ENCODE measurements at places on chromosomes 13 and 19.
A peak's percentile ranks its signal among the peaks of the same experiment; 100 is the strongest.

GRCh38 chr19:18223860-18224524, 2.2 kb downstream of the PDE4C start:
- DNase-seq, result no peak

- peak; percentile 5 for DNase-seq
Measured at GRCh38 chr13:53010374-53011105, 18.1 kb upstream of the OLFM4 start.

DNA sequence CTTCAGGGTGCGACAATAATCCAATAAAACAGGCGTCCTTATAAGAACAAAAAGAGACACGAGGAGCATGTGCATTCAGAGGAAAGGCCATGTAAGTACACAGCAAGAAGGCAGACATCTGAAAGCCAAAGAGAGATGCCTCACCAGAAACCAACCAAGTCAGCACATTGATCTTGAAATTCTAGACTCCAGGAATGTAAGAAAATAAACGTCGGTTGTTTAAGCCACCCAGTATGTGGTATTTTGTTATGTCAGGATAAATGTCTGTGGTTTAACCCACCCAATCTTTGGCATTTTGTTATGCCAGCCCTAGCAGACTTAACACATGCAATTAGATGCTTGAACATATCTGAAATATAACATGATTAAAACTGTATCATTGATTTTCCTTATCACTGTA, 452.0 kb downstream of the SLITRK6 start:
- DNase-seq, result no peak

DNA sequence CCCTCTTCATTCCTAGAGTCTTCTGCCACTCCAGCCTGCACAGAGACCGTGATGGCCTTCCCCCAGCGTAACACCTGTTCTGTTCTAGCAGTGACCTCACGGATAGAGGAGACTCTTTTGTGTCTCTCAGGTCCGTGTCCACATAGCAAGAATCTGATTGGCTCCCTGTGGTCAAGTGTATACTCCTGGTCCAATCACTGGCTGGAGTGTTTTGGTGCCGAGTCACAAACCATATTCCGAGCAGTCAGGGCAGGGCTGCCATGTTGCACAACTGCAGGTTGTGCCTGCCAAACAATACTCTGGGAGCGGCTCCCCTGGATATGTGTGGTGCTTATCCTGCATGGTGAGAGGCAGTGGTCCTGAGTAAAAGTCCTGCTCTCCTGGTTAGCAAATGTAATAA, 402.4 kb downstream of the KCNRG start:
- DNase-seq, result no peak

- no peak for DNase-seq
Measured at GRCh38 chr13:70339738-70340137, 231.5 kb upstream of the KLHL1 start.

- no peak for DNase-seq
Measured at GRCh38 chr19:10068205-10068604, 17.9 kb upstream of the SHFL start.

- no peak for DNase-seq
Measured at GRCh38 chr13:66972659-66973058, 257.5 kb downstream of the PCDH9 start.

GRCh38 chr13:42277618-42278276, 5.8 kb downstream of the AKAP11 start:
- no peak for DNase-seq

GRCh38 chr13:27667946-27668345, 46.3 kb downstream of the POLR1D start:
- no peak for DNase-seq

GRCh38 chr13:81116461-81117282, 775.7 kb upstream of the SPRY2 start:
- no peak for DNase-seq

GRCh38 chr19:16349551-16350152, 25.0 kb downstream of the KLF2 start:
- DNase-seq, result no peak

GRCh38 chr13:78241278-78241919, 322.8 kb upstream of the EDNRB start:
- DNase-seq, result peak; percentile 68

GRCh38 chr13:30906411-30907051, 460 bp downstream of the MEDAG start:
- DNase-seq, result no peak

DNA sequence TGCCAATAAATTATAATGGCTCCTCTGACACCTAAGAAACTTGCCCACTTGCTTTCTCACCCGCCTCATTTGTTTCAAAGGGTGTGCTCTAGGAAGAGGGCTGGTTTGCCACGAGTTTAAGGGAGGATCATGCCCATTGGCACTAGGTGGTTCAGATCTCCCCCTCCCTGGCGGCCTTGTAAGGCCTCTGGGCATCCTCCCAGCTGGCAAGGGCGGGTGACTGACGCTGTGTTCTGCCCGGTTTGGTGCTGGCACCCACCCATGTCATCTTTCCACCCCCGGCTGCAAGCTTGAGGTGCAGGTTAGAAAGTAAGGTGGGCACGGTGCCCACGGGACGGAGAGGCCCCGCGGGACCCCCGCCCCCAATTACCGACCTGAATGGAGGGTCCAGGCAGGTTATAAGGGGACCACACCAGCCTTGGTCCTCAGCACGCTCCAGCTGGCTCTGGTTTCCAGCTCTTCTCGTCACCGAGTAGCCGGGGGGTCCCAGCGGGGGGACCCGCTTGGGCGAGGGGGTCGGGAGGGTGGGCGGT, 90.4 kb downstream of the PTPRS start:
- no peak for DNase-seq

DNA sequence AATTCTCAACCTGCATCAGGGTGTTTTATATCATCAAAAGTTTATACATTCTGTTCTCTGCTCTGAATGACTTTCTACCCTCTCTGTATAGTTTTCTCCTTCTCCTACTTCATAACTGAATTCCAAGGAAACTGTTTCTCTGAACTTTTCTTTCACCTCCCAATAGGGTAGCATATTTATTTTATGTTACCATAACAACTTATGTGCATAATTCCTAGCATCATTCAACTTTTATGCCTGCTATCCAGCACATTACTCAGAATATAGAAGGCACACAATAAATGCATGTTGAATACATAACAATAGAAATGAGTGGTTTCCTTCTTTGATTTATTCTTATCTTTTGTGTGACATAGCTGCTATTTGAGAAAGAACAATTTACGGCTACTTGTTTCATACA, 2385.0 kb downstream of the PCDH9 start:
- no peak for DNase-seq

DNA sequence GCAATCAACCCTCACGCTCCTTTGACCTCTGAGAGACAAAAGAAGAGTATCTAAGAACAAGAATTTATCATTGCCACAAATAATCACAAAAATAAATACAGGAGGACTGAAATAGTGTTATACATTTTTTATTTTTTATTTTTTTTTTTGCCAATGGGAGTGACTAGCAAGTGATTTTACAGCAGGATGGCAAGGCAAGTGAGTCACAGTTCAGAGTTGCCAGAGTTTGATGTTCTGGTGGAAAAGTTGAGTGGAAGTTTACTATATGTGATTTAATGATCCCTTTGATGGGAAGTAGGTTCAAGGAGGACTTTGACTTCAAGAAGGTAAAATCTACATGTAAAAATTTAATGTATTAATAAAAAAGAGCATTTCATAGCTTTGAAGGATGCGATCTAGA, 2691.4 kb downstream of the PCDH9 start:
- no peak for DNase-seq

- peak; percentile 77 for DNase-seq
Measured at GRCh38 chr13:73060251-73061160, 1.7 kb downstream of the KLF5 start.
